ENCODE measurements at places on chromosomes 3 and 15. TPM values are rescaled to one million over a fixed set of nuclear protein-coding genes. Genes with fewer than 3 reads are reported as not detected.

Gene OXTR
- 649 TPM for total RNA-seq

Gene TAGLN3
- 0.39 TPM for total RNA-seq

Gene TMEM212
- total RNA-seq, result not detected

Gene ROBO1
- 38.8 TPM for total RNA-seq

Gene BOC
- total RNA-seq, result 8.2 TPM

Gene GOLGA6L4
- total RNA-seq, result 0.74 TPM

- DNase-seq, result no peak
- no peak overlapping the region for H3K4me3 ChIP-seq
- no peak overlapping the region for H3K27ac ChIP-seq
- H3K4me1 ChIP-seq, result peaks cover 7% of the 10 kb centered on the region
- no peaks in the 10 kb centered on the region for H3K27me3 ChIP-seq
- no peaks in the 10 kb centered on the region for H3K36me3 ChIP-seq
These were observed 55.6 kb upstream of the TBC1D23 start for GRCh38 chr3:100205171-100205570.

DNA sequence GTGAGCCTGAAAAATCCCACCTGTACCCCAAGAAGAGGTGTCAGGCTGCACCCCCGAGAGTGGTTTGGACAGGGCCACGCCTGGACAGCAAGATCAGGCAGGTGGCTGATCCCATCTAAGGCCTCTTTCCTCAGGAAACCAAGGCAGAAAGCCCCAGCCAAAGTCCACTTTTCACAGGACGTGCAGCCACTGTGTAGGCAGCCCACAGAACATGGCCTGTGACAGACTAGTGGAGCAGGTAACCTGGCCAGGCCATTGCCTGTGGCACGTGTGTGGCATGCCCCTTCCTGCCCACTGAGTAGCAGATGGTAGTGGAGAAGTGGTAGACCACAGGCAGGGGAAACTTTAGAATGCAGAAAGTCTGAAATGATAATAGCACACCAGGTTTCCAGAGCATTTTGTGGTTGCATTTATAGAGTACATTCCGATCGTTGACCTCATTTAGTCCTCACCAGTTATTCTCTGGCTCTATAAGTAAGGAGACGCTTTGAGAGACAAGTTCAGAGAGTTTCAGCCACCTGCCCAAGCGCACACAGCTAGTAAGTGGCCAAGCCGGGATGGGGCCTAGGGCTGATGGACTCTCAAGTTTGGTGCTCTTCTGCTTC lies 68.7 kb downstream of the AAGAB start:
- H3K27me3 ChIP-seq, result peaks cover 44% of the 10 kb centered on the region
- peak overlapping the region; percentile 54 for H3K27ac ChIP-seq
- peaks cover 71% of the 10 kb centered on the region for H3K36me3 ChIP-seq
- H3K4me3 ChIP-seq, result peak overlapping the region; percentile 22

DNA sequence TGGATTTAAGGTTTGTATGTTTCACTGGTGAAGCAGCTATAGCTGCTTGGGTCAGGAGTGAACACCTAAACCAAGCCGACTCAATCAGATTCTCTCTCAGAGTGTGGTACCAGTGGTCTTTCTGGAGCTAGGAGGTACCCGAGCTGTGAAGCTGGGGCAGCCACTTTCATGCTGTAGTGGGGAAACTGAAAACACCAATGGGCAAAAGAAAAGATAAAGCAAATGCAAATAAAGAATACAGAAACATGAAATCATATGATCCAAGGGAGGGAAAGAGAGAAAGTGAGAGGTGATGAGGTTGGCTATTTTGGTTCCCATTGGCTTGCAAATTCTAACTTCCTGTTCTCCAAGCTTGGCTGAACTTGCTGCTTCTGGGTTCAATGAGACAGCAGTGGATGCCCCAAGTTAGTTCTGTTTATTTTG lies 212.3 kb upstream of the CFAP20DC start:
- no peaks in the 10 kb centered on the region for H3K36me3 ChIP-seq
- H3K4me3 ChIP-seq, result no peak overlapping the region
- no peaks in the 10 kb centered on the region for H3K4me1 ChIP-seq
- no peak for DNase-seq
- no peak overlapping the region for H3K27ac ChIP-seq

DNA sequence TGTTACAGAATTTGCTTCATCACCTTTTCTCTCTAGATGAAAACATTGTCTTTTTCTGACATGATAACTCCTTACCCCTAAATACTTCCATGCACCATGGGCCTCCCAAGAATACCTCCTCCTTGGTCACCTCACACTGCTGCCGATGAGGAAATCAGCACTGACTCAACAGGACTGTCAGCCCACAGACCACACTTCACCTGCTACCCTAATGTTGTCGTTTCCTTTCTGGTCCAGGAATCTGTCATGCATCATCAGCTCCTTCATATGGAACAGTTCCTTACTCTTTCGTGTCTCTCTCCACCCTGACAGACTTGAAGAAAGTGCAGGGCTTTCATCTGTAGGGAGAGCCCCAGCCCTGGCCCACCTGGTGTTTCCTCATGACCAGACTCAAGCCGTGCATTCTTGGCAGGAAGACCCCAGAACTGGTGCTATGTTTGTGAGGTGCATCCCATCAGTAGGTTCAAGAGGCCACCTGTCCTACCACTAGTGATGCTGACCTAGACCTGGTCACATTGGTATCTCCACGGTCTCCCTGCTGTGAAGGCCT lies 41.1 kb upstream of the PLXNA1 start:
- no peak overlapping the region for H3K4me3 ChIP-seq
- H3K27ac ChIP-seq, result no peak overlapping the region
- H3K36me3 ChIP-seq, result no peaks in the 10 kb centered on the region
- H3K27me3 ChIP-seq, result peaks cover 2% of the 10 kb centered on the region

GRCh38 chr3:14899993-14900618 lies 47.3 kb upstream of the NR2C2 start:
- H3K4me1 ChIP-seq, result no peaks in the 10 kb centered on the region
- peaks cover 3% of the 10 kb centered on the region for H3K36me3 ChIP-seq
- H3K4me3 ChIP-seq, result no peak overlapping the region
- no peak for DNase-seq
- H3K27me3 ChIP-seq, result peaks cover 39% of the 10 kb centered on the region

- no peaks in the 10 kb centered on the region for H3K4me1 ChIP-seq
- no peak overlapping the region for H3K27ac ChIP-seq
- no peak for DNase-seq
- peaks cover 10% of the 10 kb centered on the region for H3K27me3 ChIP-seq
These were observed 1.1 kb downstream of the TPRG1 start for GRCh38 chr3:189172668-189173419.

- H3K27ac ChIP-seq, result peak overlapping the region; percentile 76
- peaks cover 68% of the 10 kb centered on the region for H3K4me1 ChIP-seq
- peaks cover 6% of the 10 kb centered on the region for H3K27me3 ChIP-seq
- DNase-seq, result no peak
- H3K36me3 ChIP-seq, result peaks cover 14% of the 10 kb centered on the region
These were observed 2.5 kb upstream of the FSIP1 start for GRCh38 chr15:39785139-39785538.

Measured in HFFc6 (cell line).